Stomach (tissue), 19 donors: ENCODE measurements at places on chromosomes 11 and 22. TPM values are rescaled to one million over a fixed set of nuclear protein-coding genes. Genes with fewer than 3 reads are reported as not detected.

CCDC87 gene
- total RNA-seq = 0.45 TPM

TSSK2 gene
- not detected for total RNA-seq

CNGA4 gene
- total RNA-seq = not detected

RASGRP2 gene
- 44.6 TPM for total RNA-seq

OR52B2 gene
- not detected for total RNA-seq

VWCE gene
- not detected for total RNA-seq

SCGB1A1 gene
- 11.2 TPM for total RNA-seq

NAALAD2 gene
- 15.8 TPM for total RNA-seq

DUSP8 gene
- total RNA-seq = 7.5 TPM

CLTCL1 gene
- total RNA-seq = 6.2 TPM

PTPN5 gene
- total RNA-seq = 2.9 TPM
